ENCODE measurements at places on chromosomes 1 and 21.

DNA sequence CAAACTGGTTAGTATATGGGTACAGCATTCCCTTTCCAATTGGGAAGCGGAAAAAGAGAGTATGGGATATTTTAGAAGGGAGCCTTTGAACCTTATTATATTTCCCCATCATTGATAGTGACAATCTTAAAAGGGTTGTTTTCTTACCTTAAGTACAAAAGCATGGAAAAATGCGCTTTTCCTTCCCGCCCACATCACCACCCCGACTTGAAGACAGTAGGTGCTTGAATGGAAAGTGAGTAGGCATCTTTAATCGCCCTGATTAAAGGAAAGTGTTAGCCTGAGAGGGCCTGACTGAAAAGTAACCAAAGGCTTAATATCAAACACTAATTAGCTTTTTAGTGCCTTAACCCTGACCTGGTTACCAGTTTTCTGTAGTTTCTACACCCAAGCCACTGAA is 15.4 kb downstream of the GGPS1 start:
- no peak for DNase-seq

DNA sequence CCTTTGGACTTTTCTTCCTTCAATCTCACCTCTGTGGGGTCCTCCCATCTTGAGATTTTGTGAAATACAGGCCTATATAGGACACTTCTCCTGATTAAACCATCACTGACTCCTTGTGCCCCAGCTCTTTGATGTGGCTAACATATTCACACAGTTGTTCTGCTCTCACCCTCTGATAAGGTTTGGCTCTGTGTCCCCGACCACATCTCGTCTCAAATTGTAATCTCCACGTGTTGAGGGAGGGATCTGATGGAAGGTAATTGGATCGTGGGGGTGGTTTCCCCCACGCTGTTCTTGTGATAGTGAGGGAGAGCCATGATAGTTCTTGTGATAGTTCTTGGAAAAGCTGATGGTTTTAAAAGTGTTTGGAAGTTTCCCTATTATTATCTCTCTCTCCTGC is 19.7 kb downstream of the LRRC7 start:
- DNase-seq = no peak

- no peak for DNase-seq
These were observed 570.8 kb downstream of the LTN1 start for GRCh38 chr21:28421716-28422524.

DNA sequence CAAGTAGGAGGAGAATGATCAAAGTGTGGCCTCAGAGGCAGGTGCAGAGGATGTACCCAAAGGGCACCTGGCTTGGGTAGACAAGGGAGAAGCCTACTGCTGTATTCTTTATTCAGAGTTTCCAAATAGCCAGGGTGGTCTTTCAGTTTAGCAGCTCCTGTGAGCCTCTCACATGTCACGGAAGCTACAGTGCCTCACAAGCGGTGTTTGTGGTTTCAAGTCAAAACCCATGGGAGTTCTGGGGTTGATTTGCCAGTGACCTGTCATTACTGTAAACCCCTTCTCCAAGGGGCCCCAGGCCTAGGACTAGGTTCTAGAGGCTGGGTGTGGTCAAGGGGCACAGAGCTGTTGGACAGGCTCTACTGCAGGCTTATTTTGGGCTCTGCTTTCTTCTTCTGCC is 10.2 kb upstream of the IL10 start:
- DNase-seq = no peak

DNA sequence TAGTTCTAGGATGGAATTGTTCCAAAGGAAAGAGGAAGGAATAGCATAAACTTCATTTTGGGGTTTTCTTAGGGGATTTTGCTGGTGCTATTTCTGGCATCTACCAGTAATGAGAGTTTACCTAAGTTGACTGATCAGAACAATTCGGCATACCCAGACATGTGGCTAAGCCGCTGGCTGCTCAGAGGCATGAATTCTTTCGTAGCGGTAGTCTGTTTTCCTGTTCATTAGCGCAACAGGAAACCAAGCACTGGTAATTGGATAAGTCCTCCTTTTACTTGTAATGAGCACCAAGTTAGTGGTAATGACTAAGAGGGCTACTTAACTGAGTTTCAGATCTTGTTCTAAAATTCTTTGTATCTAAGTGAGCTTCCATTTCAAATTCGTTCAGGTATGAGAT is 38.6 kb downstream of the C21orf91 start:
- no peak for DNase-seq

GRCh38 chr1:59173721-59174120 is 123.2 kb upstream of the FGGY start:
- DNase-seq = no peak

DNA sequence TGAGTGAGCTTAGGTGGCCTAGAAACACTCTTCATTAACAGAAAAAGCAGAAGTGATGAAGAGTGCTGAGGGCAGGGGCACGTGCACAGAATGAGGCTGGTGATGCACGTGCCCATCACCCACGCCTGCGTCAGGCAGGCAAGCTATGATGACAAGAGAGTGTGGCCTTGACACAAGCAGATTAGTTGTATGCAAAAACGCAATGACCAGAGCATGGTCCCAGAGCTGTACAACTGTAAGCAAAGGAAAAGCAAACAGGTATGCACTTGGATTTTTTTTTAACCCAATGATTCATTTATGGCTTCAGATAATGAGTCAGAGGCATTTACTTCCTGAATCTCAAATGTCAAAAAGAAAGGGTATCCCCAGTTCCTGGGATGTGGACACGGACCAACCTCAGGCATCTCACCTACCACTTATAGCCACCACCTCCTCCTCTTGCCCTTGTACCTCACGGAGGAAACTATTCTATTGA is 9.1 kb upstream of the TMEM61 start:
- no peak for DNase-seq

GRCh38 chr1:40980068-40980452 is 564 bp downstream of the CTPS1 start:
- DNase-seq = no peak

GRCh38 chr1:185907246-185907645 is 173.1 kb downstream of the HMCN1 start:
- no peak for DNase-seq

GRCh38 chr1:166884040-166884642 is 8.1 kb upstream of the TADA1 start:
- DNase-seq = peak; percentile 42

DNA sequence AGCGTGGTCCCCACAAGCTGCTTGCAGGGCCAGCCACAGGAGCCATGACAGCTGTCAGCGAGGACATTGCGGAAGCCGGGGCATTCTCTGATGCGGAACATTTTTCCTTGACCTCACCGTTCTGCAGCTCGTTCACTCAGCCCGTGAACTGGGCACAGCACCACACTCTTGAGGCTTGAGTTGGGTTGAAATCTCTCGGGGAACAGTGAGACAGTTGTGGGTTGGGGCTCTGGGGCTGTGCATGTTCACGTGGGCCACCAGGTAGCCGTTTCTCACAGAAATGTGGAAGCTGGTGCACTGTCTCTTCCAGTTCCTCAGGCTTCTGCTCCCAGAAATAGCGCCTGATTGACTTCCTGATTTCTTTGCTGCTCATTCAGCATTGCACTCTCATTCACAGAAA is 69.8 kb downstream of the SPSB1 start:
- no peak for DNase-seq

DNA sequence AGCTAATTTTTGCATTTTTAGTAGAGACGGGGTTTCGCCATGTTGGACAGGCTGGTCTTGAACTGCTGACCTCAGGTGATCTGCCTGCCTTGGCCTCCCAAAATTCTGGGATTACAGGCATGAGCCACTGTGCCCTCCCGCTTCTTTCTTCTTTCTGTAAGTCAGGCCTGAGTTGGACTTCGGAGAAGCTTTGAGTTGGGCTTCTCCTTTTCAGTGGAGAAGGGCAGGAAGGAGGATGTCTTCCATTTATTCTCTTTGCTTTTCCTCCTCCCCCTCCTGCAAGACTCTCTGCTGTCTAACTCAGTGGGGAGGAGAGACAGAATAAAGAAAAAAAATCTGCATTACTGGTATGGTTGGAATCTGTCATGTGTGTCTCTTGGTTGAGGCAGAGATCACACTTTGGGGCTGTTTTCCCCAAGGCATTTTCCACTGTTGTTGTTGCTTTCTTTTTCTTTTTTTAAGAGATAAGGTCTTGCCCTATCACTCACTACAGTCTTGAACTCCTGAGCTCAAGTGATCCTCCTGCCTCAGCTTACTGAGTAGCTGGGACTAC is 13.2 kb upstream of the DEGS1 start:
- DNase-seq = no peak

DNA sequence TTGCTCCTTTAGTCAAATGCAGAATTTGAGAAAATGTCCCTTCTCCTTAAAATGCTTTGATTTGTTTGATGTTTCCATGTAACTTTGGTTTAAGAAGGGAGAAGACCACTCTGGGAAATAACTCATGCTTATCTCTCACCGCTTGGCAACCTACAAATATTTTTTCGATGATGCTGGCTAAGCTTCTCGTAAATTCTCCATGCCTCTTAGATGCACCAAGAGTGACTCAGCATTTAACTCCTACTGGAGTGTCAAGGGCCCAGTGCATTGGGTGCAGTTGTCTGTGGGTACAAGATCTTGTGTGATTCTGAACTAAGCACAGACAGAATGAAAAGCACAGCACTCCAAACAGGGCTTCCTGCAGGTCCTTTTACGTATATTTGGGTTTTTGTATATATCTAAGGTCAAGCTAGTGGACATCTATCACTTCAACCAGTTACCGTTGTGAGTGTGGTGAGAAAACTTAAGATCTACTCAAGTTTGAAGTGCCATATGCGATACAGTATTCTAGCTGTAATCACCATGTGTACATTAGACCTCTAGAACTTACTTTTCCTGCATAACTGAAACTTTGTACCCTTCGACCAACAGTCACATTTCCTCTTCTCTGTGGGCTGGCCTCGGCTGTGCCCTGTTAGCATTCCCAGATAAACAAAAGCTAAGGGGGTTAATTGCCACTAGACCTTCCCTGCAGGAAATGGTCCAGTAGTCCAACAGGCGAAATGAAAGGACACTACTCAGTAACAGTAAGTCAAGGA is 55.8 kb downstream of the COL18A1 start:
- DNase-seq = no peak

DNA sequence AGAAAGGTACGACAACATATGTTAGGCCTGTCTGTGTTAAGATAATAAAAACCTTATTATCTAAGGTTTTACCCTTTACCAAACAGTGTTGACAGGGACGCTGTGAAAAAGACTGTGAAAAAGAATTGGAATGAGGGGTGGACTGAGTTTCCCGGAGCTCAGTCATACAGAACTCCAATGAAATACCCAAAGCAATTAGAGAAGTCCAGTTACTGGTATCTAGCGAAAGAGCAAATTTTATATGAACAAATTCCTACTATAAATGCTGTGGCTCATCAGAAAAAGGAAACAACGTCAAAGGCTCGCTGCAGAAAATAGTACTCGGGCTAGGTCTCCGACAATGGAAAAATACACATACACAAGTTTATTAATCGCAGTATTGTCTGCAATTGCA is 708 bp upstream of the RBBP5 start:
- no peak for DNase-seq

DNA sequence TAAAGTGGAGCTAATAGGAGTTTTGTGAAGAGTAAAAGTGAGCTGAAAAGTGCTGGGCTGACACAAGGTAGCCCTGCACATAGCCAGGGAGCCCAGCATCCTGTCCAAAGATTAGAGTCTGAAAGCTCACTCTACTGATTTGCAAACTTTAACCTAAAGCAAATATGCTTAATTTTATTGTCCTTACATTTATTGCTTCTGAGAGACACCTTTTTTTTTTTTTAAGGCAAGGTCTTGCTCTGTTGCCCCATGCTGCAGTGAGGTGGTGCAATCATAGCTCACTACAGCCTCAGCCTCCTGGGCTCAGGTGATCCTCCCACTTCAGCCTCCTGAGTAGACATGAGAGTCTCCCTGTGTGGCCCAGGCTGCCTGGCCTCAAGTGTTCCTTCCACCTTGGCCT is 16.5 kb downstream of the MGST3 start:
- no peak for DNase-seq

DNA sequence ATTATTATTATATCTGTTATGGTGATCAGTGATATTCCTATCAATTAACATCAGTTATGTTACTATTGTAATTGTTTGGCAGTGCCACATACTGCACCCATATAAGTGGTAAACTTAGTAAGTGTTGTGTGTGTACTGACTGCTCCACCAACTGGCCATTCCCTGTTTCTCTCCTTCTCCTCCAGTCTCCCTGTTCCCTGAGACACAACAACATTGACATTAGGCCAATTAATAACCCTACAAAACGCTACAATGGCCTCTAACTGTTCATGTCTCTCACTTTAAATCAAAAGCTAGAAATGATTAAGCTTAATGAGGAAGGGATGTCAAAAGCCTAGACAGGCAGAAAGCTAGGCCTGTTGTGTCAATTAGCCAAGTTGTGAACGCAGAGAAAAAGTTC is 6.6 kb upstream of the THRAP3 start:
- no peak for DNase-seq

DNA sequence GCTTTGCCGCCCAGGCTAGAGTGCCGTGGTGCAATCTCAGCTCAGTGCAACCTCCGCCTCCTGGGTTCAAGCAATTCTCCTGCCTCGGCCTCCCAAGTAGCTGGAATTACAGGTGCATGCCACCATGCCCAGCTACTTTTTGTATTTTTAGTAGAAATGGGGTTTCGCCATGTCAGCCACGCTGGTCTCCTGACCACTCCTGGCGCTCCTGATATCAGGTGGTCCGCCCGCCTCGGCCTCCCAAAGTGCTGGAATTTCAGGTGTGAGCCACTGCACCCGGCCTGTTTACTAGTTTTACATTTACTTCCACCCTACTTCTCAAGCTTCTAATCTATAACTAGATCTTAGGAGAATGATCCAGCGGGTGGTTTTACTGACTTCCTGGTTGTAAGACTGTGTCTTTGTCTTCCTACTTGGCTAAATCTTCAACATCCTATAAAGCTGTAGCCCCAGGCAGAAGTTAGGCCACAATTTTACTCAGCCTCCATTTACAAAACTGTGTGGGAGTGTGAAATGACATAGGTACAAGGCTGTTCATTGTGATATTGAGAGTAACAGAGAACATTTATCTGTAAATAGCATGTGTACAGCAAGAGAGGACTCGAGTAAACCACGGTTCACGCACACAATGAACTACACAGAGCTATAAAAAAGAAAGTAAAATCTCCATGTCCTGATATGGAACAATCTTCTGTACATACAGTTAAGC is 9.6 kb upstream of the POU2F1 start:
- no peak for DNase-seq

DNA sequence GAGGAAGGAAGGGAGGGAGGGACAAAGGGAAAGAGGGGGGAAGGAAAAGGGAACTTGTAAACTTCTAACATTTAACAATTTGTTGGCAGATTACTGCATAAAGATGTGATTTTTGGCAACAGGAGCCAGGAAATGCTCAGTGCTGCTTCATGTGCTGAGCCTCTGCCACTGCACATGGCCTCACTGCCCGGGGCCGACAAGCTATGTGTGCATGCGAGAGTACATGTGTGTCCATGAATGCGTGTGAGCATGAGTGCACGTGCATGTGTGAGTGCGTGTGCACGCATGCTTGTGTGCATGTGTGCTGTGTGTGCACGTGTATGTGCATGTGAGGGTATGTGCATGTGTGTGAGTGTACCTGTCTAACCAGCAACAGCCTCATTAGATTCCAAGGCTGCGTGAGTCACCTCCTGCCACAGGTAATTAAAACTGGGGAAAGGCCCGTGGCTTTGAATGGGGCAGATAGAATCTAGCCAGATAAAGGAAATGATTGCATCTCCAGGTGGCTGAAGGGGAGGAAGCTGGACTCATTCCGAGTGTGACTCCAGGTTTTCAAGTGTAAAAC is 41.4 kb upstream of the TSPEAR start:
- no peak for DNase-seq
